ENCODE measurements at places on chromosomes 4 and X.

- ATAC-seq, result no peak
These were observed 49.6 kb upstream of the BCOR start for GRCh38 chrX:40147126-40147952.

DNA sequence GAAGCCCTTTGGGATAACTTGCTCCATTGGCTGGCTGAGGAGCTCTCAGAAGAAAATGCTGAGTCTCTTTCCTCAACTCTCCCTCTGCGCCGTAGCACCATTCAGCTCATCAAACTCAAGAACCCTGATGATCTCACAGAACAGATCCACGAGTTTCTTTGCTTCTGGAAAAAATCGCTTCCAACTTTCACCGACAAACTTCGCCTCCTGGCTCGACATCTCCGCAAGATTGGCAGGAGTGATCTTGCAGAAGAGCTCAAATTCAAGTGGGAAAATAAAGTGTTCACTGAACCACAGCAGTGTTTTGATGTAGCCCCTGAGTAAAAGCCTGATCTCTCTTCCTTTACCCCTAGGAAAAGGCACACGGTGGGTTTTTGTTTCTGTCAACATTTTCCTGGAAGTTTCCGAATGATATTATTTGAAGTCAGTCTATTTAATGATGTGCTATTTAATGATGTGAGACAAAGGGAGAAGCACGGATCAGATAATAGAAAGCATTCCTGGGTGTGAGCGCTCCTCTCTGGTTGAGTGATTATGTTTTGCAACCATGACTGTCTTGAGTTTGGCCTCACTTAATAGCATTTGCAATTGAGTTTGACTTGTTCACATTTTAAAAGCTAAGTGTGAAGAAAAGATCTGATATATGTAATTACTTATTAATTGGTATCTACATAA, 62.2 kb downstream of the DTHD1 start:
- ATAC-seq, result no peak

- no peak for ATAC-seq
These were observed 254.5 kb upstream of the SLITRK2 start for GRCh38 chrX:145563159-145563558.

DNA sequence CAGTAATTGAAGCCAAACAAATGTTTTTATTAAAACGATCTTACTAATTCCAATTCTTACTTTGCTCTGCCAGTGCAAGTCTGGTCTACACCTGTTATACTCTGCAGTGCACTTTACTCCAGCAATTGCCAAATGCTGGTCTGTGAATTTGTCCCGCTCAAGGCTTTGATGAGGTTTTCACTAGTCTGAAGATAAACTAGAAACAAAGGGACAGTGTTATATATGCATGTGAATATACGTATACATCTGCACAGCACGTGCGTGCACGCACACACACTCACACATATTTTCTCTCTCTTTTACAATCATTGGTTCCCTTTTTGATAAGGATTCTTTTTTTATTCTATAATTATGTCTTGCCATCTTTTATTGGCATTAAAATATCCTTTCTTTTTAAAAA, 88.5 kb upstream of the LCORL start:
- no peak for ATAC-seq

- ATAC-seq, result no peak
These were observed 93.8 kb downstream of the MANBA start for GRCh38 chr4:102667001-102667400.

- no peak for ATAC-seq
These were observed 33.0 kb downstream of the FREM3 start for GRCh38 chr4:143667461-143667860.
